ENCODE measurements at places on chromosomes 6 and 20.
A peak's percentile ranks its signal among the peaks of the same experiment; 100 is the strongest.

DNA sequence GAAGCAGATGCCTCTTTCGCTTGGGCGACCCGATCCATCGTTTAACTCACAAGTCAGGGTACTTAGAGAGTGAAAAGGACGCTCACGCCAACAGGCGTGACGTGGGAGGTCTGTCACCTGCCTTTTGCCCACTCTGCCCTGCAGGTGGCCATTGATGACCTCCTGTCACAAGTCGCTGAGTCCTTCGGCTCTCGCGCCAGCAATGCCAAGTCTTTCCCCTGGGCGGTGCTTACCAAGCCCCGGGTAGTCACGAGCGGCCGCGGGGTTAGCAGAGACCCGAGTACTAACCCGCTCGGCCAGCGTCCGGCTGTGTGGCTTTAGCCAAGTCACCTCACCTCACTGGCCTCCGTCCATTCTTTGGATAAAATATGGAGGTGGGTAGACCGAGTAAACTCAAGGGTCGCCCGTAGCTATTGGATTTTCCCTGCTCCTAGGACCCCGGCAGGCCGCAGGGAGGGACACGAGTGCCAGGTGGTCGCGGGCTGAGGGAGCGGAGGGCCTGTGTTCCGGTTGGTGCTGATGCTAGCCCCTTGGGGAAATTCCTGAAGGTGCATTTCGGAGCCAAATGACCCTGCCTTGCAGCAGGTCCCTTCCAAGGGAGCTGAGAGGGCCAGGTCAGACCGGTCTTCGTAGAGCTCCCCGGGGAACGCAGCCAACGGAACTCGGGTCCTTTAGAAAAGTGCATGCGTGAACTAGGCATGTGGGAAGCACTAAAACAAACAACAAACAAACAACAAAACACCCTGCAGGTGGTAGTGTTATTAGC lies 668 bp downstream of the PKIB start:
- DNase-seq = peak; percentile 72

DNA sequence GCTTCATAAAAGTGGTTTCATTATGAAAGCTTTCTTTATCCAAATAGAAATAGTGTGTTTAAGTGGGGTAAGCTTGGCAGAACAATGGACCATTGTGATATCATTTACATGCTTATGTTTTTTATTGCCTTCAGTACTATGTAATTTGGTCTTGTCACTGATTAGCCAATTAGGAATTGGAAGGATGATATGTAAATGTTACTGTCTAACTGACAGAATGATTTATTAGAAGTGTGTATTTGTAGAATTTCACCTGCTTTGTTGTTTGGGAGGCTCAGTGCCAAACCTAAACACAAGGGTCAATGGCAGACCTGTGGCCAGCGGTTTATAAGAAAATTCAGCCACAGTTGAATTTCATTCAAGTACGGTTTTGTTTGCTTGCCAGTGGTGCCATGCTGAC lies 39.0 kb downstream of the AIG1 start:
- DNase-seq = no peak

DNA sequence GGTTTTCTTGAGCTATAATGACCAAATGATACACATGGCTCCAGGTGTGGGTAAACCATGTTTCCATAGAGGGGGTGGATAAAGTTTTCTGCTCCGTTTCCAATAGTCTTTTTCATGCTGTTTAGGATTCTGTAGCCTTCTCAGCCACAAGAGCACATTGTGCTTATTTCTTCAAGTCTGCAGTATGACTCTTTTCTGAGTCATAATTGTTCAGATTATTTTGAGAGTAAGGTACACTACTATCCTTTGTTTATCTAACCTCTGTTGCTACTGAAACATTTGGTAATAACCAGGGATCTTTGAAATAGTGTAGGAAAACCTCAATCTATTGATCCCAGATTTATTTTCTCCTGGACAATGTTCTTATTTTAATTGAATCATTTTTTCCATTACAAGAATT lies 247.9 kb upstream of the BMP2 start:
- DNase-seq = no peak

- DNase-seq = peak; percentile 77
Measured at GRCh38 chr6:80214436-80215022, 108.1 kb downstream of the BCKDHB start.

DNA sequence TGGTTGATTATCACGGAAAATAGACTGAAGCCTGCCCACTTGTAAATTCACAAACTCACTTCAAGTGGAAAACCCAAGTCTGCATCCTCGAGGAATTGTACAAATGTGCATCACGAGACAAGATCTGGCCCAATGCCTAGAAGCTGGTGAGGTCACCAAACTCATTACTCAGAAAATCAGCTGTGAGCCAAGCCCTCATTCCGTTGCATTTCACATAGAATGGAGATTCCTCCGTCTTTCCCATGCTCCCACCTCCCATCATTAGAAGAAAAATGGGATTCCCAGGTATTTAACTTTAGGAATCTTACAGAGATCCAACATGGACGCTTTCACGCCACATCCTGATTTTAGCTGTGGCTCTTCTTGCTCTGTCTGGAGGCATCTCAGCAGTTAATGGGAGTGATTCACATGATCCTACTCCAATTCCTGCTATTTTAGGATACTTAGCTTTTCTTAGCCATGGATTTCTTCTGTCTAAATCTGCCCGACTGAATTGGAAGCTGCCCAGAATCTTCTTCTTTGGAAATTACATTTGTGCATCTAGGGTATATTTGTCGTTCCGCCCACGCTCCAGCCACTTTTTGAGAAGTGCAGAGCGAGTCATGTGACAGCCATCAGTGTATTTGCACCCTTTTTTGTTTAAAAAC lies 68.7 kb upstream of the STMND1 start:
- peak; percentile 91 for DNase-seq

GRCh38 chr20:38173237-38174156 lies 8.4 kb upstream of the TGM2 start:
- peak; percentile 91 for DNase-seq

DNA sequence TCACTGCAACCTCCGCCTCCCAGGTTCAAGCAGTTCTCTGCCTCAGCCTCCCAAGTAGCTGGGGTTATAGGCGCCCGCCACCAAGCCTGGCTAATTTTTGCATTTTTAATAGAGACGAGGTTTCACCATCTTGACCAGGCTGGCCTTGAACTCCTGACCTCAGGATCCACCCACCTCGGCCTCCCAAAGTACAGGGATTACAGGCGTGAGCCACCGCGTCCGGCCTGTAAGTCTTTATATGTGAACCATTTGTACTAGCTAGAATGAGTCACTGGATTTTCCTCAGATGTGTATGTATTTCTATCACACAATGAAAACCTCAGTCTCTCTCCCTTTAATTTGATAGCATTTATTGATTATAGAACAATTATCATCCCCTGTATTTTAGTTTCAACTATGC lies 34.0 kb downstream of the ITCH start:
- DNase-seq = no peak

DNA sequence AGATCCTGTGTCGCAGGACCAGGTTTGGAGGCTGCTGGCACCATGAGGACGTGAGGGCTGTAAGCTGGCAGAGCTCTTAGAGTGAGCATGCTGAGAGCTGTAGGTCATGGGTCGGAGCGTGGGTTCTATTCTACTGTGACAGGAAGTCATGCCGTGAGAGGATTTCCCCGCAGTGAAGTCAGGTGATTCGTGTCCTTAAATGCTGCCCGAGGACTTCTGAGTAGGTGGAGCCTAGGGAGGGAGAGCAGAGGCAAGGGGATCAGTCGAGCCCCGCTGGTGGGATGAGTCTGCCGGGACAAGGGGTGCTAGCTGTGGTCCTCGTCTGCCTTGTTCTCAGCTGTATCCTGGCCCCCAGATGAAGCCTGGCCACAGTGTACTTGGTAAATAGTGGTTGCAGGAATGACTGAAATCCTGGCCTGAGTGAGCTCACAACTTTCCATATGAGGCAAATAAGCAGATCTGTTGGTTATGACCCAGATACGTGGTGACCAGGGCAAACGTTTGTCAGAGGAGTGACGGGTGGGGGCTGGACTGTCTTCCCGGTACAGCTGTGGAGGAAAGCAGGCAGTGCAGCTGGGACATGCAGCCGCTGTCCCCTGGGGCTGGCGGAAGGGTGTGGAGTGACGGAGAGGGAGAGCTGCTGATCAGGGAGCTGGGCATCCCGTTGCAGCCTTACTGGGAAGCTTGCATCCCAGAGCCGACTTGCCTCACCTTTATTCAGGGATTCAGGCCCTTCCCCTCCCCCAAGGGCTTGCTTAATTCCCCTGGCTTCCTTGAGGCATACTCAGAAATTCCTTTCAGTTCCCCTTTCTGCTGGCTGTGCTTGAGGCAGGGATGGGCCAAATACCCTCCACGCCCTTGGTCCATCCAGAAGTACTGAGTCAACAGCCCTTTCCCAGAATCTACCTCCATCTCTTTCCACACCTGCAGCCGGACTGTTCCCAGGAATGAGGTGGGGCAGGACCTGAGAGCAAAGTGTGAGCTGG lies 250.9 kb upstream of the RREB1 start:
- DNase-seq = no peak

GRCh38 chr6:166752928-166753721 lies 126.1 kb upstream of the RPS6KA2 start:
- peak; percentile 84 for DNase-seq

GRCh38 chr6:16762550-16763477 lies 1.6 kb upstream of the ATXN1 start:
- peak; percentile 98 for DNase-seq

DNA sequence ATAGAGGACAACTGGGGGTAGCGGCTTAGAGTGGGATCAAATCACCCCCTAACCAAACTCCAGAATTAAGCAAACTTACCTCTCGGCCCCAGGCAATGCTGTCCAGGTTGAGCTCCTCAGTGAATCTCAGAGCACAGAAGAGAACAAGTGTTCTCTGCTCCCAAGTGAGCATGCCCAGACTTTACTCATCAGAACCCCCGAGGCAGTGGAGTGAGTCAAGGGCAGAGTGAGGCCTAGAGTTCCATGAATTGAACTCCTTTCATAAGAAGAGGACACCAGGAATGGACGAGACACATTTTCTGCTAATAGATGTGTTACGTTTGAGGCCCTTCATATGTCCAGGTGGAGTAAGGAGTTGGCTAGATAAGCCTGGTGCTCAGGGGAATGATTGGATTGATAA lies 134.0 kb upstream of the DTNBP1 start:
- no peak for DNase-seq

DNA sequence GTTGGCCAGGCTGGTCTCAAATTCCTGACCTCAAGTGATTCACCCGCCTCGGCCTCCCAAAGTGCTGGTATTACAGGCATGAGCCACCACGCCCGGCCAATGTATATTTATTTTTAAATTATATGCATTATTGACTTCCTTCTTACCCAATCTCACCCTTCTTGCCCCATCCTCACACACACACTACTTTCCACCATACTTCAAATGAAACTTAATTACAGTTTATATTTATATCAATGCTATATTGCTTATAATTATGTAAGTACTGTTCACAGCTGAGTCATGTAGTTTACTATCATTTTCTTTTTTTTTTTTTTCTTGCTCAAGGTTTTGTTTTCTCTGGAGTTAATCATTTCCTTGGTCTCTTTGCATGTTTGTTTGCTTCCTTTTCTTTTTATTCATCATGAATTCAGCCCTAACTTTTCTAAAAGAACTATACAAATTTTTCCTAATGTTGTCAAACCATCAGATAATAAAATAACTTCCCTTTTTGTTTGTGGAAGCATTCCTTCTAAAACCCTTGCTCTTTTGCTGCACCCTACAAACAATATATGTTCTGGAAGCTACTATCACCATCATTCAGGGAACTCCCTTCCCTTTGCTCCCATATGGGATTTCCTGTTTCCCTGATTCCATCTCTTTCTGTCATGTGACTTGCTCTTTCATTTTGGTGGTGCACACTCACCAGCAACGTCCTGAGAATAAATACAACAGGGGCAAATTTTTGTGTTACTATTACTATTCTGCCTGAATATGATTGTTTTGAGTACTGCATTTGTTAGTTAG lies 201.7 kb upstream of the SASH1 start:
- DNase-seq = no peak

Measured in osteoblast (primary cell).